ENCODE measurements at places on chromosomes 1 and 21.
A peak's percentile ranks its signal among the peaks of the same experiment; 100 is the strongest.

- DNase-seq, result no peak
These were observed 38.9 kb downstream of the S1PR1 start for GRCh38 chr1:101275672-101276071.

DNA sequence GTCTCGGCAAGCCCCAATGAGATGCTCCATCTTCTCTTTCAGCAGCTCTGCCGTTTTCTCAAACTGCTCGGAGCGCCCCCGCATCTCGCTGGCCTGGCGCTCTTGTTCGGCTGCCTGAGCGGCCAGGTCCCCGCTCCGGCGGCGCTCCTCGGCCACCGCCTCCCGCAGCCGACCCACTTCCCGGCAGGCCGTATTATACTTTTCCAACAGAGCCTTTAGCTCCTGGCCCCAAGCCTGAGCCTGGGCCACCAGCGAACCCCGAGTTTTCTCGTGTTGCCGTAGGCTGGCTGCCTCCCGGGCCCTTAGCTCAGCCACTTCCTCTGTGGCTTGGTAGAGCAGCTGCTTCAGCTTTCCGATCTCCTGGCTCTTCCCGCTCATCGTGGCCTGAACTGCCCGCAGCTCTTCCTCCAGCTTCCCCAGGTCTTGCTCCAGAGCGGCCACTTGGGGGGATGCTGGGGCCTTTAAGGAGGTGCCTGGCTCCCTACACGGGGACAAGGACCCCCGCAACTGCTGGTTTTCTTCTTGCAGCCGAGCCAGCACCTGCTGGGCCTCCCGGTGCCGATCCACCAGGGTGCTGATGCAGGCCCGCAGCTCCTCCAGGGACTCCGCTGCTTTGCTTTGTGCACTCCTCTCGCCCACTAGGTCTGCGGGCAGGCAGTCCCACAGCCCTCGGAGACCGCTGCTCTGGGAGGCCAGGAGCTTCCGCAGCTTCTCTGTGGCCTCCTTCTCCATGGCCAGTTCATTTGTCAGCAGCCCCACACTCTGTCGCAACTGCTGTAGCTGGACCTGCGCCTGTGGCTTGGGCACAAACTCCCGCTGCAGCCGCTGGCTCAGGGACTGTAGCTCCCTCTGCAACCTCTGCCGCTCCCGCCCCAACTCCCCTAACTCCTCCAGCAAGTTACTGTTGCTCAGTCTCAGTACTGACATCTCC lies 13.4 kb upstream of the PIAS3 start:
- no peak for DNase-seq

GRCh38 chr1:89710498-89711139 lies 77.7 kb downstream of the LRRC8C start:
- no peak for DNase-seq

DNA sequence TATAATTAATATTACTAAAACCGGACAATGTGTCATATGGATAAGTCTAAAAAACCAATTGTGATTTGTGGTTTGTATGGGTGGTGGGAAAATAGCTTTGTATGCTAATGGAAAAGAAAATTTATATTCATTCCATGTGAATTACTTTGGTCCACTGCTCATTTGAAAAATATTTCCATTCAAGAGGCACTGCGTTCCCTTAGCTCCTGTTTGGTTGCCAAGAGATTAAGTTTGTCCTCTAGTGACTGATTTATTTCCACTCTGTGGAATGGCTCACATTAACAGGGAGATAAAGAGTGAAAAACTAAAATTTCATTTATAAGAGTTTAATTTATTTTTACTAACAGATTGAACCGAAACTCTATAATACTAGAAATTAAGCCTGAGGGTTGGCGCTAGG lies 744.1 kb upstream of the CHRM3 start:
- DNase-seq, result no peak

DNA sequence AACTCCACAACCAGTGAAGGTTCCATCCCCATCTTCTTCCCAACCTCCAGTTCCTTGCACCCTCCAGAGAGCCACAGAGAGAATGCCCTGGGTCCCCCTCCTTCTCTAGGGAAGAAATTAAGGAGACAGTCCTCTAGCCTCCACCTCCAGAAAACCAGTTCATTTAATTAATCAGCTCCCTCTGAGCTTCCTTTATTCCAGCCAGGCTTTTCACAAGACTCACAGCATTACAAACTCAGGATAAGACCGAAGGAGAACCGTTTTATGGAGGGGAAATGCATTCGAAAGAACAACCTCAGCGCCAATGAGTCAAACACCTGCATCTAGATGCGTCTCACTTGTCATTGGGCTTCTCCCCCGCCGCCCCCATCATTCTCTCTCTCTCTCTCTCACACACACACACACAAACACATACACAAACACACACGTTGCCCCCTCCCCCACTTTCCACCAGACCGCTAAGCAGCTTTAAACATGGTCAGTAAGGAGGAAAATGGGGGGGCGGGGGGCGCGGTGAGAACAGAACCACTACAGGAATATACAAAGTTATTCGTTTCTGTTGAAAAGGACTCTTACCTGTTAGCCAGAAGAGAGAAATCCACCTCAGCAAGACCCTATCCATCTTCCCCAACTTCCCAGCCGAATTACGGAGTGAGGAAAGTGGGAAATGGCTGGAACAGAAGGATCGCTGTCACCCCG lies 544 bp downstream of the ILDR2 start:
- DNase-seq, result no peak

GRCh38 chr1:7224644-7225043 lies 439.4 kb downstream of the CAMTA1 start:
- DNase-seq, result no peak

DNA sequence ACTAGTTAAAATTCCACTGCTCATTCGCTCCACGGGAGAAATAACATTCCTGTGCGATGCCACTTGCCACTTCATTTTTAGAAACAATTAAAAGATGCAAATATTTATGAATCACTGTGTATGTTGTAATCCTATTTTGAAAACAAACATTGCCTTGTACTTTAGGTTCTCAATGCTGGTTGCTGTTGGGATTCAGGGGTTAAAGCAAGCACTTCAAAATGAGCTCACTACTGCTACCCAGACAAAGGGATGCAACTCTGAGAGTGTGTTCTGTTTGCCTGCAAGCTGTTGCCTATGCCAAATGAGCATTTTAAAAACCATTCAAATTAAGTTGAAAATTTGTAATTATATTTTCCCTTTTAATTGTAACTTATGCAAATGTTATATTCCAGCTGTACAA lies 87.5 kb downstream of the RWDD3 start:
- DNase-seq, result no peak

GRCh38 chr1:22284906-22285548 lies 142.1 kb upstream of the WNT4 start:
- no peak for DNase-seq

DNA sequence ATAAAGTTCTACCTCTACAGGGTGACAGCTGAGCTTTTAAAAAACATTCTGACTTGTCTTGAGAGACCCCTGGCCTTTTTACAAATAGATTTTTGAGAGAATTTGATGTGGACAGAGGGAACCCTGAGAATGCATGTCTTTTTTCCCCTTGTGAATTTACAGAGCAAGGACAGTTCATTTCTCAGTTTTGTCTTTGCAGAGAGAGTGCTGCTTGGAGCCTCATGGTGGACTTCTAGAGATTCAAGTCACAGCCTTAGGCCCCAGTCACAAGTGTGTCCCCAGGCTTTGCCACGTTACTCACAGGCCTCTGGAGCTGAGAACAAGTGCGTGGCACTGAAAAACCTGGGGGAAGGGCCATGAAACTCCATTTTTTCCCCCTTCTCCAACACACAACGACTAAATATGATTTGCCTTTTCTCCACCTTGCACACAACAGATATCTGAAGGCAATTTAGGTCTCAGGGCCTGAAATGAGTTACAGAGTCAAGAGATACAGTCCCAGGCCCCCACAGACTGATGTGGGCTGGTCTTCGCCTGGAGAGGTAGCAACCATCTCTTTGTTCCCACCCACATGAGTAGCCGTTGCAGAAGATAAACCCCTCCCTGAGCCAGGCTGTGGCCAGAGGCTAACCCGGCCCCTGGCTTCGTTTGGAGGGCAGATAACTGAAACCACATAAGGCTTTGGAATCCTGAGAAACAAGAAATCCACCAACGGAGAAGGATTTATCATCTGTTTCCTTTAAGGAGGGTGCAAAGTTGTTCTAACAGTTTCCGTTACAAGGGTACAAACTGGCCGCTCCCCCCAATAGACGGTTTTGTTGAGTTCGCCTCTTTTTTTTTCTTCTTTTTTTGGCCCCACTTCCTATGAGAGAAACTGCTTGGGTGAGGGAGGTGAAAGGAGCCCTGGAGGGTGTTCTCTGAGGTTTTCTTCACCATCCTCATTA lies 1.0 kb upstream of the PIGV start:
- DNase-seq, result peak; percentile 16

- no peak for DNase-seq
These were observed 83.0 kb downstream of the ZSWIM5 start for GRCh38 chr1:45123358-45123757.

DNA sequence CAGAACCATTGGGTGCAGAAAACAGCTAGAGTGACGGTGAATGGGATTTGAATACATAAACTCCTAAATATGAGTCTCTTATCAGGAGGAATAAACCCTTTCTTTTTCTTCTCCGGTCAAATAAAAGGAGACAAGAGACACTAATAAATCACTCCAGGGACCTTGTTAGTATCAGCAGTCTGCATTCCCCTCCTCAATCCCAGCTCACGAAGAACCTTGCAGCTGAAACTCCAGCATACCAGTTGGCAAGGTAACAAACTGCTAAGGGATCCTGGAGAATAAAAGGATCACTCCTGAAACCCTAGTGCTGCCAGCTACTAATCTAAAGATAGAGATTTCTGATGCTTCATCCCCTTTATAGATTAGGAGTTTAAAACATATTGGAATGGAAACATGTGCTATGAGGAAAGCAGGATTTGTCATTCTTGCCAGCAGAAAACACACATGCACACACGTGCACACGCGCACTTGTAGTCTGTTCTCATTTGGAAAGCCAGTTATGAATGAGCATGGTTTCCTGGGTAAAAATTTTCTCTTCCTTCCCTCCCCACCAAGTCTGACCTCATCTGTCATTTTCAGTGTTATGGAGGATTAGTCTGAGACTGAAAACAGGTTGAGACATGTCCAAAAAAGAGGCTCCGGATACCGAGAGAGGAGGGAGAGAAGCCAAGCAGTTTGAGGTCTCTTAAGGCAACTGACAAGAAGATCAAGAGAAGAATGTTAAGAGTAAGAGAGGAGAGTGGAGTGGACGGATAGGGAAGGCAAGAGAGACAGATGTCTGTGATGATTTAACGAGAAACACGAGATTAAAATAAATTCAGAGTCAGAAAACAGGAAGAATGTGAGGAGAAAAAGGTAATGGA lies 10.9 kb downstream of the IER5 start:
- DNase-seq, result no peak

GRCh38 chr21:45291613-45292398 lies 4.1 kb upstream of the POFUT2 start:
- DNase-seq, result no peak

DNA sequence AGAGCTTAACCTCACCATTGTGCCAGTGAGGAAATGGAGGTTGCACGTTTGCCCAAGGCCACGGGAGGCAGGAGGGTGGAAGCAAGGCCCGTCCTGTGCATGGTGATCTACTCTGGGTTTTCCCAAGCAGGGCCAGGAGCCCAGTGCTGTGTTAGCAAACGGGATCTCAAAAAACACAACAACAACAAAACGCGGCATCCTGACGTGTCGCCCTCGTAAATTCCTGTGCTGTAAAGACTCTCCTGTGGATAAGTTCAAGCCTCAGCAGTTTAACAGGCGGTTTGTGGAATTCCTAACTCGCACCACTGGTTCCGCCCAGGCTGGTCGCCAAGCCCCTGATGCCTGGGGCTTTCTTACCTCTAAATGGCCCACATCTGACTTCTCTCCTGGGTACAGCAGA lies 39.1 kb downstream of the TFF3 start:
- no peak for DNase-seq

DNA sequence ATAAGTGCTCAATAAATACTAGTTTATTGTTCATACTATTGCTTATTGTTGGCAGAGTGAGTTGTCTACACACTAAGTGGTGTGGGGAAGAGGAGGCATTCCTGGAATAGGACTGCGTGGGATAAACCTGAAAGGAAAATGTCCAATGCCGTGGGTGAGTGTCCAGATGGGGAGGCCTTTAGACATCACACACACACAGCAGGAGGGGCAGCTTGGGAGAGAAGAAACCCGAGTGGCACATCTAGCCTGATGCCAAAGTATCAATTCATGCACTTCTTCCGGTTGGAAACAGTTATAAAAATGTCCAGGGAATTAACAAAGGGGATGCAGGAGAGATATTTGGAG lies 27.3 kb downstream of the CCN1 start:
- DNase-seq, result no peak

DNA sequence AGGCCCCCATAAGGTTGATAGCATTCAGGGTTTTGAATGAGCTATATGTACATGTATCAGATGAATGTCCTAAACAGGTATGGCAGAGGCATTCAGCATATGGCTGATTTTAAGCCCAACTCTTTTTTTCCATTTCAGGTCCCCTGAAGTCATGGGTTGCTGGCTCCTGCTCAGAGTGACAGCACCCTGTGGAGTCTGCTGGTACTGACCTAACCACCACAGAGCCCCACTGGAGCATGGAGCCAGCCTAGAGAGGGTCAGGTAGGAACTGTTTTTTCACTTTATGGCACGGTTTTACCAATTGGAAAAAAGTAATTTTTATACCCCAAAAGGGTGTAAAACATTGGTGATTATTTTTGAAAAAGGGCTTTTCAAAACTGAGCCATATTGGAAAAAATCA lies 82.5 kb upstream of the MPC2 start:
- no peak for DNase-seq

DNA sequence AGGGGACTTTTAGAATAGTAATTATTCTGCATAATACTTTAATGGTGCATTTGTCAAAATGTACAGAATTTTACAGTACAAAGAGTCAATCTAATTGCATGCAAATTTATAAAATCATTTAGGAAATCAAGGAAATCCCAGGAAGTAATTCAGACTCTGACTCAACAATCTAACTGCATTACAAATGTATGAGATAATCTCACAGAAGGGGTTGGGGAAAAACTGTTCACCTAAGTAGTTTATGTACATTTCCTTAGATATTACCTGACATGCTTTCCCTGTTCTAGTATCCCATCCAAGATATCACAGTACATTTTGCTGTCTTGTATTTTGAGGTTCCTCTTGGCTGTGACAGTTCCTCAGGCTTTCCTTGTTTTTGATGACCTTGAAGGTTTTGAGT lies 4.7 kb downstream of the CRB1 start:
- DNase-seq, result no peak

GRCh38 chr1:153643100-153643499 lies 9.2 kb downstream of the CHTOP start:
- DNase-seq, result no peak

Measured in activated naive CD4-positive, alpha-beta T cell (primary cell).